NCI-H1105 treated with DMSO at 0.1 percent for 48 hours (cell line): ENCODE measurements at places on chromosomes 7 and 10.

DNA sequence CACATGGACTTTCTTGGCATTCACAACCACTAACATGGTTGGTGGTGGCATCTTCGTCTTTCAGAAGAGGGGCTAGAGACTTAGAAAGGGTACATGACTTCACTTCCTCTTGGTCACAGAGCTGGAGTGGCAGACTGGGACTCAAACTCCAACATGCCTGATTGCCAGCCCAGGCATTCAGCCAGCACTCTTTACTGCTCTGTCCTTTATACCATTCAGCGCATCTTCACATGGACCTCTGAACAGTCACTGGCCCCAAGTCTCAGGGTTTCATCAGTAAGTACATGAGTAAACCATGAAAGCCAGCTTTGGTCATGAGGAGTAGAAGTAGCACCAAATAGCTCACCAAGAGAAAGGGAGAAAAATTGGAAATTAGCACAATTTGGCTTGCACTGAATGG lies 148.4 kb upstream of the KLF14 start:
- no peak for DNase-seq

DNA sequence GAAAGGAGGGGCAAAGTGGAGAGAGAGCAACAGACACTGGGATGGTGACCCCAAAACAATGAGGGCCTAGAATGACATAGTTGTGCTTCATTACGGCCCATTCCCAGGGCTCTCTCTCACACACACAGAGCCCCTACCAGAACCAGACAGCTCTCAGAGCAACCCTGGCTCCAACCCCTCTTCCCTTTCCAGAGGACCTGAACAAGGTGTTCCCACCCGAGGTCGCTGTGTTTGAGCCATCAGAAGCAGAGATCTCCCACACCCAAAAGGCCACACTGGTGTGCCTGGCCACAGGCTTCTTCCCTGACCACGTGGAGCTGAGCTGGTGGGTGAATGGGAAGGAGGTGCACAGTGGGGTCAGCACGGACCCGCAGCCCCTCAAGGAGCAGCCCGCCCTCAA lies 20.7 kb downstream of the PRSS2 start:
- DNase-seq: no peak

- DNase-seq: peak; percentile 14
Observed at GRCh38 chr7:67364441-67365017, 367.9 kb downstream of the TYW1 start.

- DNase-seq: no peak
Observed at GRCh38 chr7:19133886-19134285, 11.3 kb downstream of the FERD3L start.

- no peak for DNase-seq
Observed at GRCh38 chr7:68440866-68441265, 1157.4 kb upstream of the AUTS2 start.

DNA sequence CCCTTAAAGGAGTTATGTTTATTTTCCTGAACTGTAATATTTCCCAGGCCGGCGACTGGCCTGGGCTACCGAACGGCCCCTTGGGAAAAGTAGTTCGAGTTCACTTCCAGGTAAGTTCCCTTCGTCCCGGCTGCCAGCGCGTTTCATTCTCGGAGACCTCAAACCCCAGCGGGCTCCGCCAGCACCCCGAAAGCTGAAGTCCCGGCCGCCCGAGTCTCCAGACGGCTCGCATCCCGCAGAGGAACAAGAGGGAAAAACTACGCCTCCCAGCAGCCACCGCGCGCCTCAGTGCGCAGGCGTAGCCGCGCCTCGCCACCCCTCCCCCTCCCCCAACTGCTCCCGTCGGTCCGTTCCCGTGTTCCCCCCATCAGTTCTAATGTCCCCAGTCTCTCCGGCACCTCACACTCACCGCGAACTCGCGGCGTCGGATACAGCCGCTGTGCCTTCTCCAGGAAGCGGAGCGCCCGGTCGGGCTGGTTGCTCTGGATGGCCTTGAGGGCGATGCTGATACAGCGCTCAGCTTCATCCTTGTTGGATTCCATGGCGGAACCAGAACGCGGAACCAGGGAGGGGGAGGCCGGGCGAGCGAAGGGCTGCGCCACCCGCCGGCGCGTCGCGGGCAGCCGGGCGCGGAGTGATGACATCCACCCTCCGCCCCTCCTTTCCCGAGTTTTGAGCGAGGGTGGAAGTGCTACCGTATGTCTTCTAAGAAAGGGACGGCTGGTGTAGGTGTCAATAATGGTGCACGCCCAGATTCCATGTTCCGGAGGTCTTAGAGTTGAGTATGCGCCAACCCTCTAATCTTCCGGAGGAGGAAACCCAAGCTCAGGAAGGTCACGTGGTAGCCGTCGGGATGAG lies at the start of gene DNAJB12:
Gene DNAJB12 (minus strand): TSS at position 564 of the 858 bp plus-strand sequence. CDS start 22 bp downstream, at position 542.
- DNase-seq: peak; percentile 78

DNA sequence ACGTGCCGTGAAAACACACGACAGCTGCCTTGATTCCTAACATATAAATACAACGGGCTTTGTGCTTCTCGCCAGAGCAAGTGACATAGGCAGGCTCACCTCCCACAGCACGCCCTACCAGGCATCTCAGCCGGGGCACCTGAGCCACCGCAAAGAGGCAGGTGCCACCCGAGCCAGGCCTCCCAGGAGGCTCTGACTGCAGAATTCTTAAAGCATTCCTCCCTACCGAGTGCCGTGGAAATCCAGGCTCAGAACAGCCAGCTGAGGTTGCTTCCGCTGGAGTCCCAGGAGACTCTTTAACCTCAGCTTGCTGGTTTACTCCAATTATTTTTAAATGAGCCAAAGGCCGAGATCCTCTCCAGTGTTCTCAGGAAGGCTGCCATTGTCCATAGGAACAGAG lies 206.5 kb downstream of the USP6NL start:
- DNase-seq: no peak

DNA sequence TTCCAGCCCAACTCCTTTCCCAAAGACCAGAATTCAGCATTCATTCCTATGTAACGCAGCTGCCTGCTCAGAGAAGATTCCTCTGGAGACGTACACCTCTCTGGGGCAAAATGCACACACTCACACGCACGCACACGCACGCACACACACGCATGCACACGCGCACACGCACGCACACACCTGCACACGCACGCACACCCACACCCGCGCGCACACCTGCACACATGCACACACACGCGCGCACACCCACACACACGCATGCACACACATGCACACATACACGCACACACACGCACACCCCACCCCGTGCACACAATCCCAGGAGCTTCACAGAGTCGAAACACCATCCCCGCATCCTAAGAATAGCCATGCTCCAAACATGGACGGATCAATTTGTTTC lies 13.0 kb downstream of the MMD2 start:
- DNase-seq: no peak

GRCh38 chr10:84428711-84429110 lies 100.3 kb downstream of the CCSER2 start:
- no peak for DNase-seq

DNA sequence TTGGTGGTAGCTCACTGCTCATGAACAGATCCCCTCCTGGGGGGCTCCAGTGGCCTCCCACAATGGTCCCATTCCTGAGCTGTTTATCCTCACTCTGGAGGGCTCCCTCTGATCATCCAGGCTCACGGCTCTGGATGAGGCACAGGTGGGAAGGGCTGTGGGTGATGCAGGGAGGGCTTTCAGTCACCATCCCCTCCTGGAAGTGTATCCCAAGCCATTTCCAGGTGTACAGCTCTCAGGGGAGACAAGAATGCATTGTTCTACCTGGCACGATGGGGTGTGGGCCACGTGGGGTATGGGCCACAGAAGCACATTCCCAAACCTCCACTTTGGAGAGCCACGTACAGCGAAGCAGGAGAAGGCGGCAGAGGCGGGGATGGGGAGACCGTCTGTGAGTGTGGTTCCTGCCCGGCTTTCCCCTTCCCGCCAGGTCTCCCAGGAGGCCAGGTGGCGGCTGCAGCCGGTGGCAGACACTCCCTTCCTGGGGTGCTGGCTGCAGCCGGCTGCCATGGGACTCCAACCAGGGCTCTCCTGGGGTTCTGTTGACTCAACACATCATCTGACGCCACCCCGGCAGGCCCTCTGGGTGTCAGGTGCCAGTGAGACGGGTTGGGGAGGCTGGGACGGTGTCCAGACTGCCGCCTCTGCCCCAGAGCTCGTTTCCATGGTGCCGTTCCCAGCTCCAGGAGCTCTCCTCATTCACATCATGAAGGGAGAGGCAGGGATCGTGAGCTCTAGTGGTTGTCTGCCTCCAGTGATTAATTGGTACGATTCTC lies 169.7 kb upstream of the RHEB start:
- DNase-seq: peak; percentile 83

- no peak for DNase-seq
Observed at GRCh38 chr10:130246113-130246512, 109.9 kb downstream of the GLRX3 start.

GRCh38 chr7:28815369-28815927 lies 142.7 kb downstream of the TRIL start:
- no peak for DNase-seq

GRCh38 chr10:127840884-127841283 lies 51.9 kb downstream of the CLRN3 start:
- no peak for DNase-seq

DNA sequence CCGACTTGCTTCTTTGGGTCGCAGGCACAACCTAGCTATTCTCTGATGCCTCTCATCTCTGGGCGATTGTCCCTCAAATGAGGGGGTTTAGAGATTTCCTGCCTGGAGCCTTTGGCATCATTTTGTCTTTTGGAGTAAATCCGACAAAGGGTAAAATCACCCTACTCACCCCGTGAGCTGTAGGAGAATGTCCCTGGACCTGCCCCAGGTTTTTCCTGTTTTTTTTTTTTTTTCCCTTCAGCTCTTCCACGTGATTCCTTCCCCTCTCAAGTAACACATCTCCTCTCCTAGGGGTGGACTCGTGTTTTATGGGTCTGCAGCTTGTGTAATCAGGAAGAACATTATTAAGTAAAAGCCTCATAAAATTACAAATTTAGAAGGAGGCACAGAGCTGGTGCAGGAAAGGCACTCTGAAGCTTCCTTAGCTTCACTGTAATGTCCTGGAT lies 128.4 kb upstream of the ZNF746 start:
- DNase-seq: no peak

GRCh38 chr10:77485847-77486246 lies 151.8 kb downstream of the KCNMA1 start:
- no peak for DNase-seq

- DNase-seq: no peak
Observed at GRCh38 chr10:26544932-26545331, 106.8 kb downstream of the APBB1IP start.

- DNase-seq: peak; percentile 0
Observed at GRCh38 chr10:29517352-29517923, 117.3 kb downstream of the SVIL start.

DNA sequence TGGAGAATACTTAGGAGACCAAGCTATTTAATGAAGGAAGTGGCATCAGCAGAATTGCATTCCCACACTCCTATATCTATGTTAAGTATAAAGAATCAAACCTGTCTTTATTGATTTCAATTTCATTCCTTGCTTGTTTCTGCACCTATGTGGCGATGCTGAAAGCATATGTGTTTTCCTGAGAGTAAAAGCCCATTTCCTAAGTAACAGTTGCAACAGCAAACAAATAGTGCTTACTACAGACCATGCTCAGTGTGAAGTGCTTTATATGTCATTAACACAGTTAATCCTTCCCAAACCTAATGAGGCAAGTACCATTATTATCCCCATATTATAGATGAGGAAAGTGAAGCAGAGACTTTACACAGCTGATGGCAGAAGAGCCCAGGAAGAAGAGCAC lies 552.1 kb downstream of the PARD3 start:
- DNase-seq: no peak

- DNase-seq: no peak
Observed at GRCh38 chr10:120732643-120733313, 118.4 kb upstream of the WDR11 start.

DNA sequence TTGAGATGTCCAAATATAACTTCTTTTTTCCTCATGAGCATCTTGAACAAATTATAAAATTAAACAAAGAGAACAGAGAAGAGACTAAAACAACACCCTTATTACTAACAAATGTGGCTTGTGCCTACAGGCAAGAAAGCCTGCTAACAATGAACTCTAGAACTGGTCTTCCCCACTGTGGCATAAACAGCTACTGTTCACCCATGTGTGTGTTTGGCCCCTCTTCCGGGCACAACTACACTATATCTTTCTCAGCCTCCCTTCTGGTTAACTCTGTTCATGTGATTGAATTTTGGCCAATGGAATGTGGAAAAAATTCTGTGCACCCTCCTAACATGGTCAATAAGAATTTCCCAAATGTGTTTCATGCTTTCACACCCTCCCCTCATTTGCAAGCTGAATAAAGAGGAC lies 117.0 kb downstream of the KBTBD2 start:
- no peak for DNase-seq

- no peak for DNase-seq
Observed at GRCh38 chr7:47007471-47007870, 574.4 kb downstream of the TNS3 start.

GRCh38 chr10:84329986-84330651 lies 1.7 kb downstream of the CCSER2 start:
- no peak for DNase-seq

GRCh38 chr7:137968890-137969289 lies 33.0 kb downstream of the CREB3L2 start:
- no peak for DNase-seq

DNA sequence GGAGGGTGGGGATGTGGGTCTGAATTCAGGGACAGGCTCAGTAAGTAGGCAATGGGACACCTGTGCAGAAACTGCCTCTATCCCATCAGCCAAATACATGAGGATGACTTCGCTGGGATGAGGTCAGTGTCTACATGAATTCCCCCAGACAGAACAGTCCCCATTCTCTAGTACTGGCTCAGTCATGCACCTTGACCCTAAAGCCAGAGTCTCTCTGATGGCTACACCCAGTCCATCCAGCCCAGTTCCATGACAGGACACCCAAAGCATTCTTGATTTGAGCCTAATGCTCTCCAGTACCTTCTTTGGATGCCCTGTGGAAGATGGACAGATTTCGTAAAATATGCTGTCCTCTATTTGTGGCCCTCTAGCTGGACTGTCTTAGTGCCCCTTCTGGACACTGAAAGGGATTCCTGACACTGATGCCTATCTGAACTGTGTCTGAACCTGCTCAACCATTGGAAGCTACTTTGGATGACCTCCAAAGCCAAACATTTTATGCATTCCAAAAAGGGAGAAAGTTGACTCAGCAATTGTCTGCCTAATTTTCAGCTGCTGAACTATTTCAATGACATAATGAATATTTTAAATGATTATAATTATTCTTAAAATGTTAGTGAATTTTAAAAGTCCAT lies 14.6 kb downstream of the SFRP4 start:
- DNase-seq: peak; percentile 2
